Sigmoid colon (tissue), 7 donors: ENCODE measurements at places on chromosomes 5 and 9.
A peak's percentile ranks its signal among the peaks of the same experiment; 100 is the strongest.

DNA sequence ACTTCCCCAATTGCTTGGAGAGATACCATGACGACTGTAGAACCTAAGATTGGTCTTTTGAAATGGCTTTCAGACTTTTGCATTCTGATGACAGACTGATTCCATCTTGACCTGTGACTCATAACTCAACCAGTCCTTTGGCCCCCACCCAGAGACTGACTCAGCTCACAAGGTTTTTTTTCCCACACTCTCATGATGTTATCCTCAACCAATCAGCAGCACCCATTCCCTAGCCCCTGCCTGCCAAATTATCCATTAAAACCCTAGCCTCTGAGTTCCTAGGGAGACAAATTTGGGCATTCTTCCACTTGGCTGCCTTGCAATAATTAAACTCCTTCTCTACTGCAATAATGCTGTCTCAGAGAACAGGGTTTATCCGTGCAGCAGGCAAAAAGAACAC is 1263.3 kb upstream of the CDH9 start:
- no peak for DNase-seq

GRCh38 chr5:73121119-73121463 is 716 bp downstream of the TMEM171 start:
- DNase-seq: no peak

- no peak for DNase-seq
Measured at GRCh38 chr5:98933445-98934072, 4.8 kb upstream of the CHD1 start.

DNA sequence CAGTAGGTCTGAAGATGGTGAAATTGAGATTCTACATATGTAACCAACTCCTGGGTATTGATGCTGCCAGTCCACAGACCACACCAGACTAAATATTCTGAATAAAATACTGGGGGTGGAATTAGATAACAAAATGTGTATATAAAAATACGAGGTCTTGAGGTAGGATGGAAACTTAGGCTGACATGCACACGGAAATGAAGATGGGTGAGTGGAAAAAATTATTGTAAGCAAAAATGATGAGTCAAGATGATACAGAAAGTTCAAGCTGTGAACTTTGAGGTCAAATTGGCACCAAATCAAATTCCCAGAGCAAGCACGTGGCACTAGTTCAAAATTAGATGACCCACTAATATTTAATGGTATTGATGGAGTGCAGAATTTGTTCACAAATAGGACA is 713.4 kb upstream of the ACO1 start:
- no peak for DNase-seq

DNA sequence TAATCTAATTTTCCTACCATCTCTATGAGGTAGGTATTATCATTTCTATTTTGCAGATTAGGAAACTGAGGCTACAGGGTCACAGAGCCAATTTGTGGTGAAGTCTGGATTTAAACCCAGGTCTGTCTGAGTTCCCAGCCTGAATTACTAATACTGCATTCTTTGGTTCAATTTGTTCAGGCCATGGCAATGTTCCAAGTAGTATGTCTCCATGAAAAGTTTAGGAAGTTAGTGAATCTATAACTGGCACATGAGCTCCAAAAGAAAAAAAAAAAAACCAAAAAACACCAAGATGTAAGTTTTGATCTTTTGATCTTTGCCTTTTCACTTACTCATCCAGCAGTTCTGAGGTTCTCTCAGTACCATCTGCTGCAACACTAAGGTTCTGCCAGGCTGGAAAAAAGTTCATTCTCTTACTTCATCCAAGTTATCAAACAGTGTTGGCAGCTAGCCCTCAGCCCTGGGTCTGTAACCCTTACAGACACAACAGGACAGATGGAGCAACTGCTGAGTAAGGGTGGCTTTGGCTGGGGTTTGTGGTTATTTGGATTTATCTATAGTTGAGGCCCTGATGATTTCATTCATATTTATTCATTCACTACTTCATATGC is 4.4 kb upstream of the TMEM268 start:
- no peak for DNase-seq

- peak; percentile 56 for DNase-seq
Measured at GRCh38 chr5:1325870-1326531, 18.9 kb downstream of the CLPTM1L start.

GRCh38 chr5:131288328-131288727 is 24.5 kb downstream of the CDC42SE2 start:
- no peak for DNase-seq
